Osteoblast (primary cell): ENCODE measurements at places on chromosomes 5 and 9. TPM values are rescaled to one million over a fixed set of nuclear protein-coding genes. Genes with fewer than 3 reads are reported as not detected.

GRCh38 chr9:92176068-92176799 lies 61.0 kb upstream of the SPTLC1 start:
- H3K36me3 ChIP-seq: no peaks in the 10 kb centered on the region
- no peak overlapping the region for H3K27ac ChIP-seq
- no peak overlapping the region for H3K4me3 ChIP-seq
- no peaks in the 10 kb centered on the region for H3K27me3 ChIP-seq

Gene PRLR
- under 0.01 TPM in 1 of 2 replicates, not detected in the other for total RNA-seq

Gene MYMK
- total RNA-seq: not detected in 2 replicates

Gene CORO2A
- 0.29 and 0.72 TPM in 2 replicates for total RNA-seq

Gene GNA14
- 0.59 and 0.72 TPM in 2 replicates for total RNA-seq

GRCh38 chr5:34817558-34818351 lies 21.2 kb upstream of the TTC23L start:
- no peak for DNase-seq
- H3K36me3 ChIP-seq: peaks cover 70% of the 10 kb centered on the region
- peak overlapping the region; percentile 16 for H3K27ac ChIP-seq
- no peaks in the 10 kb centered on the region for H3K27me3 ChIP-seq
- peaks cover 13% of the 10 kb centered on the region for H3K4me1 ChIP-seq

DNA sequence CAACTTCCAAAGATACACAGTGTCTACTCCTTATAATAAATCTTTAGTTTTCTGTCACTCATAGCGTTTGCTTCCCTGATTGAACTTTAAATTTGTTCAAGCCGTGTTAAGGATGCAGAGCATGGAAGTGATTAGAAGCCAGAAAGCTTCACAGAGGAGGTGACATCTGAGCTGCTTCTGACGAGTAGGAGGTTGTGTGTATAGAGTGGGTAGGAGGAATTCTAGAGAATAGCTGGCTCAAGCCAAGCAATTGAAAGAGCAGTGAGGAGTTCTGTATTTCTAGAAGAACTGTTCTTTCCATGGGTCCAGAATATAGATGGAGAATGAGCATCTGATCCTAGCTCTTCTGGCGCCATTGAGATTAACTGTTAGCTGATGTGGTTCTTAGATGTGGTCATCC lies 6.0 kb downstream of the NUDT2 start:
- H3K4me3 ChIP-seq: no peak overlapping the region
- no peaks in the 10 kb centered on the region for H3K27me3 ChIP-seq
- DNase-seq: no peak
- no peak overlapping the region for H3K27ac ChIP-seq
- peaks cover 19% of the 10 kb centered on the region for H3K36me3 ChIP-seq

GRCh38 chr5:74587300-74587699 lies 53.2 kb downstream of the ENC1 start:
- H3K36me3 ChIP-seq: no peaks in the 10 kb centered on the region
- H3K4me3 ChIP-seq: no peak overlapping the region
- H3K27me3 ChIP-seq: no peaks in the 10 kb centered on the region

Gene SETX
- 85.7 and 89.0 TPM in 2 replicates for total RNA-seq

Gene INSL6
- total RNA-seq: not detected in 2 replicates

GRCh38 chr5:82208371-82208770 lies 69.8 kb downstream of the RPS23 start:
- H3K27ac ChIP-seq: no peak overlapping the region
- no peak overlapping the region for H3K4me3 ChIP-seq
- H3K27me3 ChIP-seq: no peaks in the 10 kb centered on the region
- DNase-seq: no peak
- no peaks in the 10 kb centered on the region for H3K4me1 ChIP-seq
- H3K36me3 ChIP-seq: no peaks in the 10 kb centered on the region

Gene CTXN3
- total RNA-seq: not detected in 2 replicates

DNA sequence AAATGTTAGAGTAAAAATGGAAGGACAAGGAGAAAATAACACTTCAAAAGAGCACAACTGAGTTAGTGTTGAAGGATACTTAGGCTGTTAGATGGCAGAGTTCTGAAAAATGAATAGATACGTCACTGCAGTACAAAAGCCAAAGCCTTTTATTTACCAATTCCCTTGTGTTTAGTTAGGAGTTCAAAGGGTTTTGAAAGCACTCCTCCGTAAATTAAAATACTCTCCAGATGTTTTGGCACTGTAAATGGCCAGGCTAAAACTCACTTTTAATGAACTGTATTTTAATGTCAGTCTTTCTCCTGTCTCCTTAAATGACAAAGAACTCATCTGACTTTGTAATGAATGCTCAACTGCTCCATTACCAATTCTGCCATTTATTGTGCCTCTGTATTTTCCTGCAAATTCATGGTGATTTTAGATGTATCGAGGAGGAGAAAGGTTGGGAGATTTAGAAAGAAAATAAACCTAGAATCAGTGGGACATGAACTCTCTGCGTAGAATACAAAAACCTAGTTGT lies 1727.2 kb downstream of the MAT2B start:
- H3K4me3 ChIP-seq: no peak overlapping the region
- H3K36me3 ChIP-seq: no peaks in the 10 kb centered on the region
- no peak overlapping the region for H3K27ac ChIP-seq
- no peaks in the 10 kb centered on the region for H3K4me1 ChIP-seq

- peaks cover 18% of the 10 kb centered on the region for H3K27me3 ChIP-seq
- H3K4me1 ChIP-seq: no peaks in the 10 kb centered on the region
- peak; percentile 46 for DNase-seq
- H3K36me3 ChIP-seq: no peaks in the 10 kb centered on the region
- no peak overlapping the region for H3K4me3 ChIP-seq
- no peak overlapping the region for H3K27ac ChIP-seq
Observed at GRCh38 chr9:135217836-135218235, 130.4 kb downstream of the OLFM1 start.

DNA sequence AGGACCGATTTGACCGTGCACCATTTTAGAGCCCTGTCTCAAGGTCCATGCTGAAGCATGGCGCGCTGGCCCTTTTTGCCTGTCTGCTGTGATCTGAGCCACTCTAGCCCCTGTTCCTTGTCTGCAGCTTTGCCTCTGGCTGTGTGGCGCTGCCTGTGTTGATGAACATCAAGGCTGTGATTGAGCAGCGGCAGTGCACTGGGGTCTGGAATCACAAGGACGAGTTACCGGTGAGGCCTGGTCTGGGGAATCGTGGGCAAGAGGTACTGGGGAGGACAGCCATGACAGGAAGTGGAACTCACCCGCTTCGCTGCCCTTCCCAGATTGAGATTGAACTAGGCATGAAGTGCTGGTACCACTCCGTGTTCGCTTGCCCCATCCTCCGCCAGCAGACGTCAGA lies 6.3 kb downstream of the NHP2 start:
- H3K27me3 ChIP-seq: no peaks in the 10 kb centered on the region
- no peak overlapping the region for H3K27ac ChIP-seq
- peaks cover 64% of the 10 kb centered on the region for H3K36me3 ChIP-seq
- no peak for DNase-seq
- no peak overlapping the region for H3K4me3 ChIP-seq

Gene OTP
- under 0.01 TPM in 1 of 2 replicates, not detected in the other for total RNA-seq

DNA sequence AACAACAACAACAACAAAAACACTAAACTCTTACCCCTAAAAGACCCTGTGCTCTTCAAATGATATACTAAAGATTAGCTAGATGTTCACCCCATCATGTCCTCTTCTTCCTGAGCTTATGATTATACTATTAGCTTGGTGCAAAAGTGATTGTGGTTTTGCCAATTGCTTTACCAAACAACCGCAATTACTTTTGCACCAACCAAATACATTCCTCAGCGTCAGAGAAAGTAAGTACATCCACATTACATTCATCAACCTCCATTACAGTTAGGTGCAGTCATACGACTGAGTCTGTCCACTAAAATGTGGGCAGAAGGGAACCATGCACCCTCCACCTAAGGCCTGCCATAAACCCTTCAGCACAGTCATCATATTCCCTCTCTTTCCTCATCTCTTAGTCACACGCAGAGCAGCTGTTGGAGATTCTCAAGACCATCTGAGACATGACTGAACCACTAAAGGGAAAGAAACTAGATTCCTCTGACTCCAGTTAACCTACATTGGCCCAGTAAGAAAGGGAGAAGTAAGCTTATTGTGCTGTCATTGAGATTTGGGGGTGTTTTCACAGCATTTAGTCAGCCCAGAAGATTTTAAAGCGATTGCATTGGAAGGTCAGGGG lies 181.6 kb upstream of the TLE4 start:
- H3K36me3 ChIP-seq: no peaks in the 10 kb centered on the region
- peak; percentile 17 for DNase-seq
- no peaks in the 10 kb centered on the region for H3K27me3 ChIP-seq
- H3K4me1 ChIP-seq: no peaks in the 10 kb centered on the region
- H3K27ac ChIP-seq: no peak overlapping the region

DNA sequence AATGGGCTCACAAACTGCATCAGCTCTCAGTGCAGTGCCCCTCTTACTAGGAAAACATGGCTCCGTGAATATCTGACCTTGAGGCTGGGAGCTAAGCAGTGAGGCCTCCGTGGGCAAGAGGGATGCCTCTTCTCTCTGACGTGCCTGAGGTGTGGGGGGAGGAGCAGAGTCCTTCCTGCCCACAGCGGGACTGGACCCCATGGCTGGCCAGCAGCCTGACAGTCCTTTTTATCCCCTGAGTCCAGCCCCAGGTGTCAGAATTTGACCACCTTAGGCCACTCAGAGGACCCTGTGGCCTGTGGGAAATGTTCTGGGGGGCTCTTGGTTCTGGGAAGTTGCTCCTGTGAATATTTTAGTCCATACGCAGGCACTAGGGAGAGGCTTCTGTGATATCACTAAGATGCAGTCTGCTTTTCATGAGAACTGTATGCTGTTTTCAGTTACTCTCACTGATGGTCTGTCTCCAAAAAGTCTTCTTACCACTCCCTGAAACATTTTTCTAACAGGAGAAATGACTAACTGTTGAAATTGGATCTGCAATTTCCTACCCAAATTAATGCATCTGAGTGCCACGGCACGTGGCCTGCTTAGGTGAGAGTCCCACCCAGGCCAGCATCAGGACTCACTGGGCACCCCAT lies 23.4 kb downstream of the ANGPTL2 start:
- no peak overlapping the region for H3K27ac ChIP-seq
- H3K27me3 ChIP-seq: no peaks in the 10 kb centered on the region
- H3K36me3 ChIP-seq: no peaks in the 10 kb centered on the region
- no peak overlapping the region for H3K4me3 ChIP-seq
- no peak for DNase-seq

GRCh38 chr5:36669015-36669651 lies 62.7 kb downstream of the SLC1A3 start:
- H3K4me3 ChIP-seq: no peak overlapping the region
- DNase-seq: no peak
- H3K27ac ChIP-seq: no peak overlapping the region
- peaks cover 7% of the 10 kb centered on the region for H3K36me3 ChIP-seq

DNA sequence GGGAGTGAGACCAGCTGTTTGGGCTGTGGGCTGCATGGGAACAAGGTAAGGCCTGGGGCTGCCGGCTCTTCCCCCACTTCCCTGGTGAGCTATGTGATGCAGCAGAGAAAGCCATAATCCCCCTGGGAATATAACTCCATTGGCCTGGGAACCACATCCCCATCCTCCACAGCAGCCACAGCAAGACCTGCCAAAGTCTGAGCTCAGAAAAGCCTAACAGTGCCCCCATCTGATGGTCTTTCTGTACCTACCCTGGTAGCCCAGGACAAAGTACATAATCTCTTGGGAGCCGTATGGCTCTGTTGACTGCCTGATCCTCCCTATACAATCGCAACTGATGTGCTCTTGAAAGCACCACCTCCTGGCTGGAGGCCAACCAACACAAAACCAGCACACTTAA lies 432.6 kb downstream of the CDH18 start:
- H3K27ac ChIP-seq: no peak overlapping the region
- no peak for DNase-seq
- H3K4me1 ChIP-seq: no peaks in the 10 kb centered on the region
- no peaks in the 10 kb centered on the region for H3K36me3 ChIP-seq
- no peak overlapping the region for H3K4me3 ChIP-seq
- no peaks in the 10 kb centered on the region for H3K27me3 ChIP-seq

GRCh38 chr9:127021664-127022363 lies 100.6 kb downstream of the ANGPTL2 start:
- no peak overlapping the region for H3K4me3 ChIP-seq
- peak overlapping the region; percentile 77 for H3K27ac ChIP-seq
- no peaks in the 10 kb centered on the region for H3K27me3 ChIP-seq
- peaks cover 11% of the 10 kb centered on the region for H3K4me1 ChIP-seq
- no peaks in the 10 kb centered on the region for H3K36me3 ChIP-seq
- peak; percentile 85 for DNase-seq

DNA sequence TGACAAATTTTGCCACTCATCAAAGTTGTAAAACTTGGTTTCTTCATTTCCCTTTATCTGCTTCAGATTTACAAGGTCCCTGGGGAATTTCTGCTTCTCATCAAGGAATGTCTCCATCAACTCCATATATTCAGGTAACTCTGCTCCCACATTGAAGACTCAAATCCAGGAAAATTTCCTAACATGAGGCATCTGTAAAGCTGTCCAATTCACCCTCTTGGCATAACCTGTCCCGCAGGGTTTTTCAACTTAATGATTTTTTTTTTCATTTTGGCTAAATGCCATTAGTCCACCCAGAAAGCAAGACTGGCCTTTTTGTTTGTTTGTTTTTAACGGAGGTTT lies 50.2 kb upstream of the SLC30A5 start:
- DNase-seq: no peak
- peak overlapping the region; percentile 70 for H3K4me3 ChIP-seq
- no peaks in the 10 kb centered on the region for H3K27me3 ChIP-seq

DNA sequence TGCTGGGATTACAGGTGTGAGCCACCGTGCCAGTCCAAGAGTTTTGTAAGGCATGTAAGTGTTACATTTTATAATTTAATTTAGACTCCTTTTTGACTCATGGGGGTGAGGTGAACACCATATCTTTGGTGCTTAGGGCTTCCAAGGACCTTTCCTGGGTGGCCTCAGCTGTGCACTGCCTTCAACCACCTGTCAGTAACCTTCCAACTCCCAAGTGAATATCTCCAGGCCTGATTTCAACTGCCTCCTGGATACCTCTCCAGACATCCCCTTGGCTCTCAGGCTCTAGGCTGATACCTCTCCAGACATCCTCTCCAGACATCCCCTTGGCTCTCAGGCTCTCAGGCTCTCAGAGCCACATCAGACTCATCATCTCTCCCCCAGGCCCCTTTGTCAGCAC lies 30.9 kb upstream of the TTLL11 start:
- H3K4me1 ChIP-seq: peaks cover 13% of the 10 kb centered on the region
- peak; percentile 65 for DNase-seq
- no peaks in the 10 kb centered on the region for H3K27me3 ChIP-seq

Gene BTNL3
- not detected in 2 replicates for total RNA-seq

Gene SLC24A2
- under 0.01 TPM in 1 of 2 replicates, not detected in the other for total RNA-seq
